Fibroblast of skin of left biceps (primary cell): ENCODE measurements at places on chromosomes 3 and 15.

DNA sequence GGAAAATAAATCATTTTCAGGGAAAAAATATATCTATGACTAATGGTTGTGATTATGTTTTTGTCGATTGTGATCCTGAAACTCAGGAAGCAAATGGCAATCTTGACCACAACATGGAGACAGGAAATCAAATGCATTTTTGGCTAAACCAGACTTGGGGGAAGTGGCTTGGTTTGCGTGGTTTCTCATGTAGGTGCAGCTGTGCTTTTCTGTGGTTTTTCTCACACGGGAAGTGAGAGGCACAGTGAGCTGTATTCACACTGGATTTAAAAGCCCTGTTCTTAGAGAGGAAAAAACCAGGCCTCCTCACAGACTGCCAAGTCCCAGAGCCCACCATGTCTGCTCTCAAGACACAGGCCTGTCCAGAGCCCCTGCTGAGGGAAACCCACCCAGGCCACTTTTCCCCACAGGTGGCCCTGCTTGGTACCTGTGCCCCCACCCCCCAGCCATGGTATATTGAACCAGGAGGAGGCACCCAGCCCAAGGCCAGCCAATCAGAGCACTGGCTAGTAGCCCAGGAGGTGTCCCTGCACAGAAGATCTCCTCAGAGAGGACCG lies 46.1 kb downstream of the BTD start:
- DNase-seq = peak; percentile 95

DNA sequence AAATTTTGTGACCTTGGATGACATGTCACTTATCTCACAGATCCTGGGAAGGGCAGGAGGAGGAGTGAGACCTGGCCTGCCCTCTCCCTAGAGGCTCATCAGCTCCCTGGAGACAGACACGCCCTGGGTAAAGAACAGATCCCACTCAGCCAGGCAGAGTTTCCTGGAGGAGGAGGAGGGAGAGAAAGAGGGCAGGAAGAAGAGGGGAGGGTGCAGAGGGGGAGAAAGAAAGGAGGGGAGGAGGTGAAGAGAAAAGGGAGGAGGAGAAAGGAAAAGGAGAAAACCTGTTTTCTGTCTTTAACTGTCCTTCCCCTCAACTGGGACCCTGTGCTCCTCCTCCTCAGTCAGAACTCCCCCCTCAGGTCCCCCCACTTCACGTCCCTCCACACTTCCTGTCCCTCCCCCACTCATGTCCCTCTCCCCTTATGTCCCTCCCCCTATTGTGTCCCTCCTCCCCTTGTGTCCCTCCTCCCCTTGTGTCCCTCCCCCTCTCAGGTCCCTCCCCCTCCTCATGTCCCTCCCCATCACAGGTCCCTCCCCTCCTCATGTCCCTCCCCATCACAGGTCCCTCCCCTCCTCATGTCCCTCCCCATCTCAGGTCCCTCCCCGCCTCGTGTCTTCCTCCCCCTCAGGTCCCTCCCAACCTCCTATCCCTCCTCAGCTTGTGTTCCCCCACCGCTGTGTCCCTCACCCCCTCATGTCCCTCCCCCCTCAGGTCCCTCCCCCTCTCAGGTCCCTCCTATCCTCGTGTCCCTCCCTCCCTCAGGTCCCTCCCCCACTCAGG lies 52.3 kb upstream of the CGNL1 start:
- DNase-seq = no peak

- DNase-seq = no peak
Observed at GRCh38 chr3:170852324-170852723, 17.7 kb downstream of the RPL22L1 start.

DNA sequence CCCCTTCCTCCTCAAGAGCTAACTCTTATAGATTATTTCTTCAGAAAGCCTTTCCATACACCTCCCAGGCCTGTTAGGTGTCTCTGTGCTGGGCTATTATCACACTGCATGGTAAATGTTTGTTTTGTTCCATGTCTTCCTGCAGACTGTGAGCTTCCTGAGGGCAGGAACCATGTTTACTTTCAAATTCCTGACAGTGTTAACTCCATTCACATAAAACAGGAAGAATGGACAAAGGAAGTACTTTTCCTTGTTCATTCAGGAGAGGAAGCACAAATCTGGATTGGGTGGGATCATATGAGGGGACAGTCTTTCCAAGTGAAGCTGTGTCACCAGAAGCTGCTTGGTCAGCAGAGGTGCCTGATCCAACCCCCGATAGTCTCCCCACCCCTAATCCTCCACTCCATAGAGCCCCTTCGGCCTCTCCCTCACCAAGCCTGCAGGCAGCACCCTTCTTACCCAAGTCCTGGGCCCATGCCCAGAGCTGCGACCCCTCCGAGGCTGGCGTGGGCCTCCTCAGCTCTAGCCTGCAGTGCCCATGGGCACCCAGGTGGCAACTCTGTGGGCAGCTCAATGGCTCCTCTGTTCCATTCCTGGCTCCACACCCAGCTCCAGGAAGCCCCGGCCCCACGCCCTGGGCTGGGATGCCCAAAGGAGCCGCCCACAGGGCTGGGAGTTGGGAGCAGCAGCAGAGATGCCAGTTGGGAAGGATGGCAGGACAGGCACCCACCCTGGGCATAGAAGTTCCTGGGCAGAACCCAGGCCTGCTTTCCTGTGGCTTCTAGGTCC lies 6.9 kb downstream of the SHF start:
- no peak for DNase-seq

- DNase-seq = no peak
Observed at GRCh38 chr3:124385996-124386395, 344.3 kb upstream of the UMPS start.

GRCh38 chr3:177283983-177284382 lies 86.7 kb upstream of the TBL1XR1 start:
- DNase-seq = no peak
